ENCODE measurements at places on chromosomes 7 and 10. TPM values are rescaled to one million over a fixed set of nuclear protein-coding genes. Genes with fewer than 3 reads are reported as not detected.

The PIK3CG gene
- 20.1 TPM for total RNA-seq

The EPDR1 gene
- 30.4 TPM for total RNA-seq

The NPFFR1 gene
- not detected for total RNA-seq

The BLNK gene
- 6.0 TPM for total RNA-seq

The ABCB1 gene
- total RNA-seq: 11.9 TPM

The GTF2IRD1 gene
- total RNA-seq: 12.7 TPM

The DMBT1 gene
- not detected for total RNA-seq

The TMEM273 gene
- 18.5 TPM for total RNA-seq

Data from subcutaneous adipose tissue (tissue), 4 donors.